Amniotic stem cell (primary cell): ENCODE measurements at places on chromosomes 3 and 15.

DNA sequence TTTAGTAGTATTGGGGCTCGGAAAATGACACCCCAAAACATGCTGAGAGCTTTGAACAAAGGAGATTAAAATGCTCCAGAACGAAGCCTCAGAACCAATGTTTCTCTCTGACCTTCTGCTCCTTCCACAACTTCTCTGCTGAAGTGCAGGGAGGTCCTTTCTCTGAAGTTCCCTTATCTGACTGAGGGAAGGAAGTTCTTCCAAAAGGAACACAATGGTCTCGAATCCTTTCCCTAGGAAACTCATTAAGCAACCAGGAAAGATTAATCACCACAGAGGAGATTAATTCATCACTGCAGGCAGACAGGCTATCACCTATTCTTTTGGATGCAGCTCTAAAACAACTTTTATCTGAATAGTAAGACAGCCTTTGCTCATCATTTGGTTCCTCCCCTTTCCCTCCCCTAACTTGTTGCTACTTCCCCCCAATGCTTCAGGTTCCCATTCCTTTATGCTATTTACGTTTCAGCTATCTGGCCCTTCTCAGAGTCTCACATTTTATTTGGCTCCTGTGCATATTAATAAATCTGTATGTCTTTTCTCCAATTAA lies 18.2 kb upstream of the WDR49 start:
- no peak for DNase-seq

DNA sequence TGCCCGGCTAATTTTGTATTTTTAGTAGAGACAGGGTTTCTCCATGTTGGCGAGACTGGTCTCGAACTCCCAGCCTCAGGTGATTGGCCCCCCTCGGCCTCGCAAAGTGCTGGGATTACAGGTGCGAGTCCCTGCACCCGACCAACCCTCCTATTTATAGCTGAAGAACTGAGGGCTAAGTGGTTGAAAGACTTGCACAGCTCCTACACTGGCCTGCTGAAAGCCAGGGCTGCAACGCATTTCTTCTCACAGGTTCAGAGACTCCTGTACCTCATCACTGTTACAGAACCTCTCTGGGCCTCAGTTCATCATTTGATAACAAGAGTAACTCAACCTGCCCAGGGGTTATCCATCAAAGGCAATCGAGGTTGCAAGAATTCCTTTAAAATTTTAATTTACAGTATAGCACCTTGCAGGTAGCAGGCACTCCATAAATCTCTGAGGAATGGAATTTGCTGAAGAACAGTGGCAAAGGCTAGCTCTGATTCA lies 626.5 kb upstream of the TBL1XR1 start:
- DNase-seq: no peak

DNA sequence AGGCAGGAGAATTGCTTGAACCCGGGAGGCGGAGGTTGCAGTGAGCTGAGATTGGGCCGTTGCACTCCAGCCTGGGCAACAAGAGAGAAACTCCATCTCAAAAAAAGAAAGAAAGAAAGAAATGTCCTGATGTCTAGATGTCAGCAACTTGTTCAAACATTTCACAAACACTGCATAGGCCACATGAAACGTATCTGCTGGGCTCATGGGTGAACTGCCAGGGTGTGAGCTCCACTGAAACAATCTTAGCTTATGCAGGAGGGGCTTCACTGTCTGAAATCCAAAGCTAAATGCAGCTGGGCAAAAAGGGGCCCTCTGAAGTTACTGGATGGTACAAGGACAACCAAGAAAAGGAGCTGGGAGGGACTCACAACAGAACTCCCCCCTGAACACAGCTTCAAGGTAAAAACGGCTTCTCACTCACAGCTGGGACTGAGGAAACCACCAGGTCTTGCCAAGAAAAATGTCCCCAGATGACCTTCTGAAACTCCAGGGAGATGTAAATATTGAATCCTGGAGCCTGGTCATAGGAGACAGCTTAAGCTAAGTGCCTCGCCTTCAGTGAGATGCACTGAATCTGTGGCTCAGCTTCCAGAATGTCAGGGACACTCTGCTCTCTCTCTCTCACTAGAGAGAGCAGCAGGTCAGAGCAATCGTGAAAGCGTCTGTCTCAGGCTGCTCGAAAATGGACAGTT lies 31.9 kb downstream of the SEC61A1 start:
- no peak for DNase-seq

- no peak for DNase-seq
Observed at GRCh38 chr15:59933607-59934006, 70.5 kb upstream of the FOXB1 start.

DNA sequence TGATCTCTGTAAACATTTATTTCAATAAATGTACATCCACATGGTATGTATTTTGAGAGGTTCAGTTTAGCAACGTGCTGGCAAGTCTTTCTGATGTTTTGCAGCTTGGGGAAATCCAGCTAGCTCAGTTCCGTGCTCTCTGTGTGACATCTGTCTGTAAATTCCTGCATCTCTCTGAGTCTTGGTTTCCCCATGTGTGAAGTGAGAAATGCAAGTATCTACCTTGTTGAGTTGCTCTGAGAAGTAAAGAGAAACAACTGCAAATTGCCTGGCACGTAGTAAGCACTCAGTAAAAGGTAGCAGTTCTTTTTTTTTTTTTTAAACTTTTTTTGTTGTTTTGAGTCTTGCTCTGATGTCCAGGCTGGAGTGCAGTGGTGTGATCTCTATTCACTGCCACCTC lies 30.2 kb upstream of the MORF4L1 start:
- DNase-seq: no peak

- no peak for DNase-seq
Observed at GRCh38 chr3:132783152-132783551, 60.9 kb upstream of the NPHP3 start.

DNA sequence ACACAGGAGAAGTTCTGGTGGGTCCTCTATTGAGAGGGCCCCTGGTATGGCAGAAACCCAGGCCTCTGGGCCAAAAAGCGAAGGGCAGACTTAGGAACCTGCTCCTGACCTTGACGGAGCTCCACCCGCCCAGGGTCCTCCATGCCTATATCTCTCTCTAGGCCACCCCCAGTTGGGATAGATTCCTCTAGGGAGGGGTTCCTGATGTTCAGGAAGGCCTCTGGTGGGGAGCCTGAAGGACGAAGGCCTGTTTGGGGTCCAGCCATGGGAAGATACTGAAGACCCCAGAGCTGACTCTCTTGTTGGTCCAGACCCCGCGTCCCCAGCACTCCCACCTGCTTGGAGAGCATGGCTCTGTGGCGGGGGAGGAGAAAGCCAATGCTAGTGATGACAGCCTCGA lies 104.2 kb downstream of the CORO2B start:
- DNase-seq: no peak

GRCh38 chr3:139301183-139301582 lies 42.6 kb upstream of the MRPS22 start:
- DNase-seq: no peak

- no peak for DNase-seq
Observed at GRCh38 chr3:37145611-37146010, 28.8 kb downstream of the LRRFIP2 start.

GRCh38 chr3:4343258-4343657 lies 40.1 kb downstream of the SETMAR start:
- DNase-seq: peak; percentile 35

DNA sequence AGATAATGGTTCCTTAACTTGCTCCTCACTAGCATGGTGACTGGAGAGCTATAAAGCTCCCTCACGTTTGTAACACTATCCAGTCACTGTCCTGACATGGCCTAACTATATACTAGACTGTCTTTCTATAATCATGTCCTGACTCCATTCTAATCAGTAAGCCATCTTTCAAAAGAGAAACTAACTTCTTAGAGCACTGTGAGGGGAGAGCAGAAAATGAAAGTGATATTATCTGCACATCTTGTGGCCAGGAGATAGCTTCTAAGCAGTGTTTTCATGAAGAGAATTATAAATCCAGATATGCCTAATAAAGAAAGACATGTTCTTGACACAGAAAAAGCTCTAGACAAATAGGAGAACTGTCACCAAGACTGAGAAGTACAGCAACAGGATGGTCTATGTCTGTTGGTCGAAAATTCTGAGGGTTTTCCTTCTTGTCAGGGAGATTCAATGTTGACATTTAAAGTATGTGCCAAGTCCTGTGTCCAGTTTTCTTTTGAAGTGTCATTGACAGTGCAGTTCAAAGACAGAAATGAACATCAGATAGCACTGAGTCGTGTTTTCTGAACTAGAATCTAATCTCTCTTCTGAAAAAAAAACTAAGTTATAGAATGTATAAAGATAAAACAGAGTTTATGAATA lies 230.6 kb upstream of the PEX5L start:
- DNase-seq: no peak
